ENCODE measurements at places on chromosomes 3 and 15.

DNA sequence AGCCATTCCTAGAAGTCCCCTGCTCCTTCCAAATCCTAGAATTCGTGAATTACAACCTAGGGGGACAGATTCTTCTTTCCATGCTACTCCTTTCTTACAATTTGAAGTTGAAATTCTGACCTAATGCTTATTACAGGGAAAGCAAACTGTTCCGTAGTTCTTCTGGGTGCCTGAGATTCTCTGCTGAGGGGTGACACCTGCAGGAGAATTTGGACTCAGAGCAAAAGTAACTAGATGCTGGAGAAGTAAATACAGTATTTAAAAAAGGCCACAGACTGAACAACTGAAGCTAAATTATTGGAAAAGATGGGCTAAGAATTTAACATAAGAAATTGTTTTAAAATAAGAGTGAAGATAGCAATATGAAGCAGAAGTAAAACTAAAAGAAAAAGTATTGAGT, 37.9 kb downstream of the ACAD9 start:
- no peak for DNase-seq

- DNase-seq = no peak
Measured at GRCh38 chr3:112519424-112520001, 20.2 kb upstream of the BTLA start.

DNA sequence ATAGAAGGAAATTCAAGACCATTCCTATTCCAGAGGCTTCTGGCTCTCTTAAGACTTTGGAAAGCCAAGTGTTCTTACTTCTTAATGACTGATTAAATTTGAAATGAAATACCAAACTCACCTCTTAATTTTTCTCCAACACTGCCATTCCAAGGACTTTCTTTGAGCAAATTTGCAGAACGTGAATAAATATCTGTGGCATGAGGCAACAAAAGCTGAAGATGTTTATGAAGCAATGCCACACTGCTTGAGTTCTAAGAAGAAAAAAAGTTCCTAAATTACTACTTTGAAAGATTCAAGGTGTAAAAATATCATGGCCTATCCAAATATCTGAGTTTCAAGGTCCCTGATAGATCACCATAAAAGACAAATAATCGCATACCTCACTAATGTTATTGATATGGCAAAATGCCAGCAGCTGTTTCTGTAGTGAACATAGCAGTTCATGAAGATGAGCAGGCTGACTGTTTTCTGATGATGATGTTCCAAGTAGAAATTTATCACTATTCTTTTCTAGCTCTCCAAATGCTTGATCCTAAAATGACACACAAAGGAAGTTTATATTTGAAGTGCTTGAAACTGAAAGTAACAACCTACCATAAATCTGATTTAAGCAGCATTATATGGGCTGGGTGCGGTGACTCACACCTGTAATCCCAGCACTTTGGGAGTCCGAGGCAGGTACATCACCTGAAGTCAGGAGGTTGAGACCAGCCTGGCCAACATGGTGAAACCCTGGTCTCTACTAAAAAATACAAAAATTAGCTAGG, 104.4 kb downstream of the HERC1 start:
- no peak for DNase-seq

DNA sequence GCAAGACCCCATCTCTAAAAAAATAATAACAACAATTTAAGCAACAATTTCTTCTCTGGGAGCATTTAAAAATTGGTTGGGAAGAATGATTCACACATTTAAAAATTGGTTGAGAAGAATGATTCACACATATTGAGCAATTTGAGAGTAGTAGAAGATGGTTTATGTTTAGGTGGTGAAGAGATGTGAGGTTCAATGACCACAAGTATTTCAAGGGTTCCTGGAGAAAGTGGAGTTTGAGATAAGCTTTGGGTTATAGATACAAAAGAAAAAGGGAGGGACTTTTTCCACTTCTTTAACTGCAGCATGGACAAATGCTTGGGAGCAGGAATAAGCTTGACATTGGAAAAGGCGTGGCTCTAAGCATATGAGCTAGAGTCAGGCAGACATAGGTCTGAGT, 145.7 kb upstream of the NPHP3 start:
- no peak for DNase-seq

GRCh38 chr3:66103729-66104128, 65.0 kb upstream of the MAGI1 start:
- DNase-seq = no peak

DNA sequence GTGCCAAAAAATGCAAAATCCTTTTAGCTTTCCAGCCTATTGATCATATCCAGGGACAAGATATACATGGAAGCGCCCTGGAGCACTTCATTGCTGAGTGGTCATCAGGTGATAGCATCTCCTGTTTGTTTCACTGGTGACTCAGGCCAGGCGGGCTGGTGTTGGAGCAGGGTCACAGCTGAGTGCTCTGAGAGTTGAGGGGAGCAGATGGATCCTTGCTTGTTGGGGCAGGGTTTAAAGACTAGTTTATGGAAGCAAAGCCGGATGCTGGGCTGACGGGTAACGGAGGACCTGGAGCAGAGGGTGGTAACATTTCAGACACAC, 405.0 kb upstream of the TPM1 start:
- DNase-seq = no peak

GRCh38 chr3:120555657-120556509, 40.3 kb upstream of the NDUFB4 start:
- DNase-seq = no peak

- DNase-seq = no peak
Measured at GRCh38 chr3:119352863-119353527, 58.8 kb downstream of the ARHGAP31 start.

DNA sequence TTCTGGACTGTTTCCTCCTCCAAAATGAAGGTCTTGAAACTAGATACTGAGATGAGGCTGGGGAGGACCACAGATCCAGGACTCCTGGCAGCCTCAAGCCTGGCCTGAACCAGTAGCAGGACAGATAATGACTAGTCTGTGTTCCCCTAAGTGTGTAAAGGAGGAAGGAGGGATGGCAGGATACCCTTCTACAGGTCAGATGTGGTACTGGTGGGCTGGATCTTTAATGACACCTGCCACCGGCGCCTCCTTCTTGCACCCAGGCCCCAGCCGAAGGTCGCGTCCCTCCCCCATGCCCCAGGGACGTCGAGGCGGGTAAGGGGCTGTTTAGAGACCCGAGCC, 556 bp downstream of the USP19 start:
- DNase-seq = no peak

DNA sequence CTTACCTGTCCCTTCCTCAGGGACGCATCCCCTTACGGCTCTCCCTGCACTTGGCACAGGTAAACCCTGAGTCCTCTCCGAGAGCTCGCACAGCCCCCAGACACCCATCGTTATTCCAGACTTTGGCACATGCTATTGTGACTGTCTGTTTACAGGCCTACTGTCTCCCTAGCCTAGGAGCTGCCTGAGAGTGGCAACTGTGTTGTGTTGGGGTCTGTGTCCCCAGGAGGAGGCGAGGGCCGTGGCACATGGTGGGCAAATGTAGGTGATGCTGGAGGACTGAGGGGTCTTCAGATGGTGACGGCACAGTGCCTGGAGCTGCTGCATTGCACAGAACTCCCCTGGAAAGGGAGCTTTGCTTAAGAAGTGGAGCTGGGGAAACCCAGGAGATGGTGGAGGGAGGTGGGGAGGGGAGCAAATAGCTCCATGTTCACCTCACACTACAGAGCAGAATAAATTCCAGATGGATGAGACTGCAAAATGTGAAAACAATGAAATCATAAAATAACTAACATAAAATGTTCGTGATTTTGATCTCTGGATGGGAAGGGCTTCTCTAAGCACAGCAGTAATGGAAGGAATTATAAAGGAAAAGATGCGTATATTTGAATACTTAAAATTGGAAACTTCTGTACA, 96.5 kb downstream of the SMAD6 start:
- DNase-seq = no peak

GRCh38 chr3:52721002-52721729, 15.3 kb downstream of the SPCS1 start:
- DNase-seq = no peak

DNA sequence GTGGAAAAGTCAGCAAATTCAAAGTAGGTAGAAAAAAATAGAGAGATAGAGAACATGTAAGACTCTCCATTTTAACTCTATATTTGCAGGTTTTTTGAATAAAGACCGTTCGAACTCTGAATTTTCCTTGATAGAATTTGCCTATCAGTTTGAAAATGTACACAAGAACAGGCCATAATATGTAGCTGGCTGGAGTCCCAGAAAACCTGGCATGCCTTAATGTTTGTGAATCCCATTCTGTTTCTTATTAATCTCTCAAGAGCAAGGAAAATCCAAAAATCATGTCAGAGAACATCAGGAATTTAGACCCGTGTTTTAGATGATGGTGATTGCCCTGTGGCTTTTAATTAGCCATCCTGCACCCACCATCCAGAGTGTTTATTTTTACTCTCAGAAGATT, 7.2 kb upstream of the CFAP161 start:
- no peak for DNase-seq

GRCh38 chr3:3160826-3161225, 18.7 kb downstream of the CRBN start:
- no peak for DNase-seq

DNA sequence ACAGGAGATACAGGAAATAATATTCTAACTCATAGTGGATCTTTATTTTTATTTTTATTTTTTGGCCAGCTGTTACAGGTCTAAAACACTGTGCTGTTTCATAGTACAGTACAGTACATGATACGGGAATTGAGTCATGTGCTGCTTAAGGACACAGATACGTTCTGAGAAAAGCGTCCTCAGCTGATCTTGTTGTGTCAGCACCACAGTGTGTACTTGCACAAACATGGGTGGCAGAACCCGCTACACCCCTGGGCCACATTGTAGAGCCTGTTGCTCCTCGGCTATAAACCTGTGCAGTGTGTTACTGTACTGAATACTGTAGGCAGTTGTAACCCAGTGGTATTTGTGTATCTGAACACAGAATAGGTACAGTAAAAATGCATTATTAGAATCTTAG, 183.4 kb downstream of the OR4M2 start:
- DNase-seq = no peak

GRCh38 chr3:52859686-52860423, 25.0 kb upstream of the MUSTN1 start:
- no peak for DNase-seq

- DNase-seq = no peak
Measured at GRCh38 chr3:28291577-28291976, 50.2 kb downstream of the CMC1 start.

GRCh38 chr3:10768708-10769394, 47.2 kb upstream of the SLC6A11 start:
- DNase-seq = no peak

DNA sequence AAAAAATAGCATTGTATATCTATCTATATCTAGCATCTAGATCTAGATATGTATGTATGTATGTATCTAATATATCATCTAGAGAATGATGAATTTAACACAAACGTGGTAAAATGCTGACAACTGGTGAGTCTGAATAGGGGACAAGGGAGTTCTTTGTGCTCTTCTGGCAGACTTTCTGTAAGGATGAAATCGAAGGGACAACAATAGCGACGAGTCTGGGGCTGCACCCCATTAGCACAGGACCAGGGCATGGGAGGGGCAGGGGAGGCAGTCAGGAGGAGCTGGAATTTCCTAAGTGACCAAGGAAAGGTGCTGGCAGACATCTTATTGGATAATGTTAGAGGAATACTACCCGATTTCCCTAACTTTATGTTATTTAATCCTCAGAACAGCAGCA, 7.9 kb downstream of the CCR1 start:
- DNase-seq = no peak

DNA sequence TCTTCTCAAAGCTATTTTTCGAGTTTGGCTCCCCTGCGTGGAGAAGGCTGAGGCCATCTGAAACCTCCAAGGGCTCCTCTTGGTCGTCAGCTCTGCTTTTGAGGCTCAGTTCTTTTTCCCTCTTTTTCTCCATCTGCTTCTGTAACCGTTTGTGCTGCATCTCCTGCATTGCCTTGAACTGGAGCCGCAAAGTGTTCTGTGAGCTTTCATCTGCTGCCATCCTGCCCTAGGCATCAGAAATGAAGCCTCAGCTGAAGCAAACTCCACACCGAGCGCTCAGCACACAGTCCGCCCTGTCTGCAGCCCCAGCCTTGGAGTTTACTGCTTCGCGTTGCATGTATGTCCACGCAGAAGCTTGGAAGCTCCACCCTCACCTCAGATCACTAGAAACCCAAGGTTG, 14.9 kb downstream of the CCDC13 start:
- DNase-seq = no peak

DNA sequence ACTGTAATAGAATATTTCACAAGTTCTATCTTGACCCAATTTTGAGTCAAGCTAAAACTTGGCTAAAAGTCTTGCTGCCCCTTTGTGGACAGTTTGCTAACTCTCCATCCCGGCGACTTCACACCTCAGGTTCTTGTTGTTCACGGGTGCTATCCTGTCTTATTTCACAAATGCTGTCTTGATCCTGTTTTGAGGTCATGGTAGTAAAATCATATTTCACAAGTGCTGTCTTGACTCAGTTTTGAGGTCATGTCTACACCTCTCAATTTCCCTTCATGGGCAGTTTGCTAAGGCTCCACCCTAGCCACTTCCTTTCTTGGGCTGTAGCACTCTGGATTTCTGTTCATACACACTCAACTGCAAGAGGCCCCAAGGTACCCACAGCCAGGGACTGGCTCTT, 45.0 kb upstream of the GK5 start:
- DNase-seq = peak; percentile 23

DNA sequence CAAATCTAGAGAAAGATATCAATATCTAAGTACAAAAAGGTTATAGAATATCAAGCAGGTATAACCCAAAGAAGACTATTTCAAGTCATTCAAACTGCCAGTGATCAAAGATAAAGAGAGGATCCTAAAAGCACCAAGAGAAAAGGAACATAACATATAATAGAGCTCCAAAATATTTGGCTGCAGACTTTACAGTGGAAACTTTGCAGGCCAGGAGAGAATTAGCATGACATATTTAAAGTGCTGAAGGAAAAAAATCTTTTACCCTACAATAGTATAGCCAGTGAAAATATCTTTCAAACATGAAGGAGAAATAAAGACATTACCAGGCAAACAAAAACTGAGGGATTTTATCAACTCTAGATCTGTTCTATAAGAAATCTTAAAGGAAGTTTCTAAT, 254.3 kb upstream of the ARHGEF26 start:
- DNase-seq = no peak

DNA sequence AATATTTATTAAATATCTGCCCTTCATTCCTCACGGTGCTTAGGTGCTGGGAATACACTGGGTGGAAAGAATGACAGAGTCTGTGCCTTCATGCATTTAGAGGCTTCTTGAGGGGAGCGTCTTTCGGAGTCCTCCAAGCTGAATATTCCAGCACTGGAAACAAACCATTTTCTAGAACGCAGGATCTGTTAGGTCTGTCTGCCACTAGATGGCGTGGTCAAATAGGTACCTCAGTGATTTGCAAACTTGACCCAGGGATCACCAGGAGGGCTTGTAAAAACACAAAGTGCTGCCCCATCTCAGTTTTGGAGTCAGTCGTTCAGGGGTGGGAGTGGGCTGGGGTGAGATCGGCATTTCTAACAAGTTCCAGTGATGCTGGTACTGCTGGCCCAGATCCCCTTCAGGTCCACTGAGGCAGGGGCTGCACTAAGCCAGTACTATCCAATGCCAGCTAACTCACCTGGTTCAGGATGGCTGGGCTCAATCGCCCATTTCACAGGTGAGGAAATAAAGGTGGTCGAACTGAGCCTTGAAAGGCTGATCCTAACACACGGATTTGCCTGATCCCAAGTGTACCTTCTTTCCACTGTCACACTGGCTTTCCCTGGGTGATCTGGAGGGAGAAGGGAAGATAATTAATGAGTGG, 14.8 kb downstream of the ARNT2 start:
- no peak for DNase-seq
